ENCODE measurements at places on chromosomes 7 and 10.

GRCh38 chr7:99465421-99465768, 572 bp downstream of the ATP5MF start:
- no peak for DNase-seq

DNA sequence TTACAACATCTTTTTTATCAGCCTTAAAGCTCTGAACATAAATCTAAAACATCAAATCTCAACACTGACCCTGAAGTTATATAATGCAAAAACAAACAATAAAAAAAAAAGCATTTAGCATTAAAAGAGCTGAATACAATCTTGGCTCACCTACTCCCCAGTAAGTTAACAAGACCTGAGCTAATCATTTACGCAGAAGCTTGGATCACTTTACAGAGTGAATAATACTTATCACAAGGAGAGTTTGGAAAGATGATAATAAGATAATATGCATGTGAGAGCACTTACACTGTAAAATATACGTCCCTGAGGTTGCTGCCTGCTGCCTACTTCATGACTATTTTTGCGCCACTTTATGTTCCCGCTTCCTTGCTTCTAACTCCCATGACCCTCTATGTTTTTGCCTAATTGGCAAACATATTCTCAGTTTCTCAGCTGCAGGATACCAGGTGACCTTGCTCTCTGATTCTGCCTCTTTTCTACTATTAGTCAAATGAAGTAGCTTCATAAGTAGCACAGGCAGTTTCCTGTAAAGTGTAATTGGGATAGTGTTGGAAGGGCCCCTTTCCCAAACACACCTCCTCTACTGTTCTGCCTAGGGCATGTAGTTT, 333.6 kb downstream of the LRRTM3 start:
- DNase-seq, result no peak

DNA sequence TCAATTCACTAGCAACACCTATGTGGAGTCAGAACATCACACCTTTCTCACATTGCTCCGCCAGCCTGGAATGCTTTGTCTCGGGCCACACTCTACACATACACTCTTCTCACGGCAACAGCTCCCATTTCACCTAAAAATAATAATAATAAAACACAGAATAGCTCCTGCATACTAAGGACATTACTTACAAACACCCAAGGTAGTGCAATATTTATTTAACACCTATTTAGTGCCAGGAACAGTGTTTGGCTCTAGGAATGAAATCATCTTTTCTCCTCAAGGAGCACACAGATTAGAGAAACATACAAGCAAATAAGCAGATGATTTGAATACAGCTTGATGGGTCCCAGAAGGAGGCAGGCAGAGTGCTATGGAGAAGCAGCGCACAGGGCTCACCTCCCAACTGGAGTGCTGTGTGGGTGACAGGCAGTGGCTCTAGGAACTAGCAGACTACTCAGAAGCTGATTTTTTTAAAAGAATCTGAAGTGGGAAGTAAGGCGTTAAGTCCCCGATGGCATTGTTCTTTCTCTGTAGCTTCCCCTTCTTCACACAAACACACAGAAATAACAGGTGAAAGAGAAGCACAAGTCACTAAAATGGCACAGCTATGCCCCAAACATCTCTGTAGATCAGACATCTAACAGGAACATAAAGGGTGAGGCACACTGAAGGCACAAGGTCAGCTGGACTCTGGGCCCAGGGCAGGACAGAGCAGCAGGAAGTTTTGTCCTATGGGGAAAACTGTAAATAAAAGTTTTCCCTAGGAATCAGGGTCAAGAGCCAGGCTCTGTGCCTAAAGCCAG, 16.7 kb downstream of the USP6NL start:
- DNase-seq, result no peak

GRCh38 chr10:114517368-114518250, 113.3 kb upstream of the AFAP1L2 start:
- no peak for DNase-seq

- DNase-seq, result no peak
Measured at GRCh38 chr7:1446620-1447032, 12.6 kb downstream of the MICALL2 start.

- DNase-seq, result no peak
Measured at GRCh38 chr7:24152356-24152755, 131.6 kb upstream of the NPY start.

DNA sequence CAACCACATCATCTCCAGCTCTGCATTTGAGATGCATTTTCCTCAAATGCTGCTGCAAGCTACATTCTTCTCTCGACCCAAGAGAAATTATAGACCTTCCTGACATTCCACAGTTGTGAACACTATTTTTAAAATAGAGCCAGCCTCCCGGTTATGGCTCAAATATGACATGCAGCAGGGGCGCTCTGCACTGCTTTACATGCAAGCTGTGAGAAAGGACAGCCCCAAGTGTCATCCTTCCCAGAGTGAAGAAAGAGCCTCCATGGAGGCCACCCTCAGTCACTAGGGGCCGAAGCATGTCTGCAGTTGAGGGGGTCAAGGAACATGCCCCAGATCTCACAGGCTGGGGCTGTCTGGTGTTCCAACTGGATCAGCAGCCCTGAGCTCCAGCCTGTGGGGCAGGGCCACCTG, 63.9 kb upstream of the CHST15 start:
- no peak for DNase-seq

DNA sequence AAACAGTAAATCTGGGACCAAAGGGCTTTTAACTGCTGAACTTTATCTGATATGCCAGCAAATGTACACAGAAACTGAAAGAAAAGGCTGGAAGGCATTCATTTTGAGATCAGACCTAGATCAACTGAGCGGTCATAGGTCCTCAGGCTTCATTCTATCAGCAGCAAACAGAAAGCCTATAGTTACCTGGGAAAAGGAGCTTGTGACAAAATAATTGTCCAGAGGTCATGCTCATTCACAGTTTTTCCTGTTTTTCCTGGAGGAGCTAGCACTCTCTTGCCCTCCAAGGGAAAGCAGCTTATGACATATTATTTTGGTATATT, 320.2 kb downstream of the AHR start:
- no peak for DNase-seq

DNA sequence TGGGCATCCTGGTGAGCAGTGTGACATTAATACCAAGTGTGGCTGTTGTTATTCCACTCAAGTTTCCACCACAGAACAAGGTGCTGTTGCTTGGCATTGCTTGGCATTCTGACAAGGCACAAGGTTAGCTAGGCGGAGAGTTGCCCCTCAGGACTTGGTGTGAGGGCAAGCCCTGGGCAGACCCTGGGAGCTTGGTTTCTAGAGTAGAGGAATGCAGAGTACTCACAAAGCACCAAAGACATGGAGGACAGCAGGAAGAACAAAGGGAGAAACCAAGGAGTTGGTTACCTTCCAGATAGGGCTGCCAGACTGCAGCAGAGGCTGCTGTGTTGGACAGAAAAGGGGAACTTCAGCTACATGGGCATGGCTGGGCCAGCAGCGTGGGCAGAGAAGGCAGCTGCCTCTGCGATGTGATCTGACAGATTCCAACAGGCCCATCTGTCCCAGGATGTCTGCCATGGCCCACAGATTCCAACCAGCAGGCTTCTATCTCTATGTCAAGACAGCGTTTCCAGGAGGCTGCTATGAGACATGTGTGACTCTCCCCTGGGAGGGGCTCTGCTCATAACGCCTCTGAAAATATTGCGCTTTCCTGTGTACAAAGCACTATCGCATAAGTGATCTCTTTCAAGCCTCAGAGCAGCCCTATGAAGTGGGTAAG, 1.8 kb downstream of the GOLGA7B start:
- DNase-seq, result no peak

DNA sequence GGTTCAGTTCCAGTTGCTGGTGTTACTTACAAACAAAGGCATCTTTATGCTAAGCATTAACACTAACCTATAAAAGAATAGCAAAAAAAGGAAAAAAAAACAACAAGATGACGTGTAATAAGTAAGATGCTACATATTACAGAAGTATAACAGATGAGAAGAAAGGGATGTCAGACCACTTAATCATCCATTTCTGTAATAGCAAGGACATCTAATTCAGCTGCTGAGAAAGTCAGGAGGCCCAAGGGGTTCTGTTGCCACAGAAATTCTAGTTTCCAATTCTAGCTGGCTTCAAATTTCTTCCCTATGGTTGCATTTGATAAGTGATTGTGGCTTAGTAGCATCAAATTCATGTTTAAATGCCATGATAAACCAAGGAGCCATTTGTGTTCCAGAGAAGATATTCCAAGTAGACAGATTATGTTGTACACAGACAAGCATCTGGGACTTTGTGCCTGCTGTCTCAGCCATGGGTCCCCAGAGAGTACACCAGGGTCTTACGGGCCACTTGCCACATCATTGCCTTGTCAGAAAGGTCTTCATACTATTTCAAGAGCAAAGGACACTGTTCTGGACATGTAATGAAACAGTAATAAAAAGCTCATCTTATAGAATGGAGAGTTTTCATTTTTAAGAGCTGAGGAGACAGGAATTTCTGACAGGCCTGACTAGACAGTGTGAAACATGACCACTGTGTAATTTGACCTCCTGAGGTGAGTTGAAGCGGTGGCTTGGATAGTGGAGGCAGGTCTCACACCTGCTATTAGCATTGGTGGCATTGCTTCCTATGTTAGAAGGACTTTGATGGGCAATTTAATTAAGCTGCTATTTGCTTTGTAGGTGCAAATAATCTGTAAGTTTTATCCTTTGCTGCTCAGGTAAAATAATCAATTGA, 4.2 kb upstream of the ASB4 start:
- no peak for DNase-seq

- no peak for DNase-seq
Measured at GRCh38 chr10:114356751-114357514, 47.4 kb downstream of the AFAP1L2 start.

- no peak for DNase-seq
Measured at GRCh38 chr7:90642978-90643377, 46.9 kb downstream of the CDK14 start.

DNA sequence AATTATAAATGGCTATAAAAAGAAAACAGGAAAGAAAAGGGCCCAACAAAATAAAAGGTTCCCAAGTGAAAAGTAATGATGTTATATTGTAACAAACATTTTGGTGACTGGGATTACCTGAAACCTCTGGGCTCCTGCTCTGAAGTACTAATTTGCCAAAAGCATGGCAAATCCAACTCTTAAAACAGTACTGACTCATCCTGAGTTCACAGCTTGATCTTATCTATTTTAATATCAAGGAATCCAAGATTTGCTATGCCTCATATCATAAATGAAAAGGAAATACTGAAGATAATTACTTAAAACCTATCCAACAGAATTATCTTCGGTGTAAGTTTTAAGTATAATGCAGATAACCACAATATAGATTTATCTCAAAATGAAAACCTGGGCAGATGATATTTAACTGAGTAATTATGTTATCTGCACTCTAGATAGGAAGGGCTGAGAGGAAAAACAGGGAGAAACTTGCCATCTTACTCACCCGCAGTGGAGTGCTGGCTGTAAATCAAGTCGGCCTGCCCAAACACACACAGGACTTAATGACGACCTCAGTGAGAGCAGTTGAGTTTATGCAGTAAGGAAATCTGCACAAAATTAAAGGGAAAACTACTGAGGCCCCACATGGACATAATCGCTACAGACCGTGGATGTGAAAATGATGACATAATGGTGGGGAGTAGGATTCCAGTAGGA, 48.4 kb downstream of the MPP7 start:
- peak; percentile 49 for DNase-seq

DNA sequence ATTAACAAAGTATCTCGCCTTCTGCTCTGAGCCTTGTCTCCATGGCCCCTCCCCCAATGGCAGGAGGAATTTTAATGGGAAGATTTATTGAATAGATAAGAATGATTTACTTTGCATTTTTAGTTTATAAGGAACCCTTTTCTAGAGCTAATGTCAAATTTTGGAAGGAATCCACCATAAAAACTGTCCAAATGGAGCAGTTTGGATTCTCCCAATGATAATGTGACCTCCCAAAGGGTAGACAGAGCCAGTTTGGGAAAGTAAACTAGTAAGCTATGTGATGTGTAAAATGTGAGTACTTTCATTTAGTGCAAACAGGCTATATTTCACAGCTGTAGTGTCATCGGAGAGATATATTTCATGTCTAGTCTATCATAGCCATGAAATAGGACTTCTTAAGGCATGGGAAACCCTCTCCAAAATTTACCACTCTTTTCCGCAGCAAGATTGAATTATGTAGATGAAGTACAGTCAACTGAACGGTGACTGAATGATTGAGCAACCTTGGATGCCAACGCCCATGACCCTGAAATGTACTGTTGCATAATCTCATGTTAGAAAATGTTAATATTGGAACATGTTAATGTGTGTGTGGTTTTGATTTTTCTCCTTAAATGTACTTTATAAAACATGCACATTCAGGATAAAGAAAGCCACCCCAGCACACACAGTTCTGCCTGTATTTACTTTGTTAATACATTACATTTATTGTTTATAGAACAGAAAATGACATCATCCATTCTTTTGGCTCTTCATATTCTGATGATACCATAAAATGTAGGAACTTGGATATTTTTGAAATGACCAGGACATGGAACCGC, 140.6 kb downstream of the NRP1 start:
- DNase-seq, result peak; percentile 51

DNA sequence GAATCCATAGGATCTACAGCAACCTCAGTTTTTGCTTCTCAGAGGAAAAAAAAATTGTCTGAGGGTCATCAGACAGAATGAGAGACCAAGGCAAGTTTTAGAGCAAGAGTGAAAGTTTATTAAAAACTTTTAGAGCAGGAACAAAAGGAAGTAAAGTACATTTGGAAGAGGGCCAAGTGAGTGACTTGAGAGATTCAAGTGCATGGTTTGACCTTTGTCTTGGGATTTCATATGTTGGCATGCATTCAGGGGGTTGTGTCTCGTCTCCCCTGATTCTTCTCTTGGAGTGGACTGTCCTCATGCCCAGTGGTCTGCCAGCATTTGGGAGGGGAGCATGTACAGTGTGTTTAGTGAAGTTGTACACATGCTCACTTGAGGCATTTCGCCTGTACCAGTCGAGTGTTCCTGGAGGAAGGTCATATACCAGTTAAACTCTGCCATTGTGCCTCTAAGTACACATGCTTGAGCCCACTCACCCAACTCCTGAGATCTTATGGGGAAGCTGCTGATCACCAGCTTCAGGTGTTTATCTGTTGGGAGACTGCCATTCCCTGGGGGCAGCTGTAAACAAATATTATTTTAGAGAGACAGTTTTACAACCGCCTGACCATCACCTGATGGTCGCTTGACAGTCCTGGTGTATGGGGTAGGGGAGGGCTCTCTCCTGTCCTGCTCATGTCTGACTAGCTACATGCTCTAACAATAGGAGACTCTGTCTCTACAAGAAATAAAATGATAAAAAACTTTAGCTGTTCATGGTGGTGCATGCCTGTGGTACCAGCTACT, 109.4 kb downstream of the EEPD1 start:
- DNase-seq, result no peak

DNA sequence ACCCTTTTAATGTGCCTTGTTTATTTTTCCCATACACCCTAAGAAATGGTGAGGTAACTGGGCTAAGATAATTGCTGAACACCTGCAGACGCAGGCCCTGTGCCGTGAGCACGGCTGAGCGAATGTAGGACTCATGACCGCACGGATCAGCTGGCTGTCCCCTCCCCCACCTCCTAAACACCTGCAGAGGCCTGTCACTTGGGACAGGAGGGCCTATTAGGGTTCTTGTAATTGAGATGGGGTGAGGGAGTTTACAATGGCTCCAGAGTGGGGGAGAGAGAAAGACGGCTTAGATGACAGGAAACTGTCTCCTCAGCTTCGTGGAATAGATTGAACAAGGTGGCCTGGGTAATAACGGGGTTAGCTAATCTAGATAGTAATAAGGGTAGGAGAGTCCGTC, 291.7 kb upstream of the HABP2 start:
- DNase-seq, result no peak

Data from GM04504 (cell line).